ENCODE measurements at places on chromosomes 2 and 18.

GRCh38 chr18:3230401-3231334, 10.9 kb upstream of the MYOM1 start:
- no peak for DNase-seq

DNA sequence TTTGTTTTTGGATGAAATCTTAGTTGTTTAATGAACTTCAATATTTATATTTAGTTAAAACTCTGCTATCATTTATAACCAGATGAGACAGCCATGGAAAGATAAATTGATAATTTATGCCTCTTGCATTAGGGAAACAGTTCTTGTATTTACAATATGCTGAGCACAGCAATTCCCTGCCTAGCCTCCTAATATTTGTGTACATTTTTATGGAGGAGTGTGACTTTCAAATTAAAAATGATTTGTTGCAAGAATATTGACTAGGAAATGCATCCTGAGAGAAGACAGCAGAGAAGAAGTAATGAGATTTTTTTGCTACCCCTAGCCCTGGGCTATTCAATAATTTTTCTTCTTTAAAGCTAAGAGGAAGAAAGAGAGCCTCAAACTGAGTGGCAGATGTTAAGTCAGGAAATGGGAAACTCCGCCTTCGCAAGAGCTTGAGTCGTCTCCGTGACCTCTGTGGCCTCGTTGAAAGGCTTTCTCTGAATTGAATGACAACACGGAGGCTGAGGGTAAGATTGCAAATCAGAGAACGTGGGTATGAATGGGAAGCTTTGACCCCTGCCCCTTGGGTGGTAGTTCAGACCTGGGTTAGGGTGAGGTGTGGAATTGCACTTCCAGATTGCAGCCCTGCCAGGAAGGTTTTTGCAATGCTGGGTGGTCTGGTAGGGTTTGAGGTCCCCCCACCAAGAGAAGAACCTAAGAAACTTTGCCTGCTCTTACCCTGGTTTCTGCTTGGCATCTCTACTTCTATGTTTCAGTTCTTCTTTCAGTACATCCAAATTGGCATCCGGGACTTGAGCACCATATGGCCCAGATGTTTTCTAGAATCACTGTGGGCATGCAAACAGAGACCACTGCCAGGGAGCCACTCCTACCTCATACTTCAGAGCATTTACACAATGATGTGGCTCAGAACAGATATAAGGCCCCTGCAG, 210.3 kb upstream of the RBMS1 start:
- no peak for DNase-seq

DNA sequence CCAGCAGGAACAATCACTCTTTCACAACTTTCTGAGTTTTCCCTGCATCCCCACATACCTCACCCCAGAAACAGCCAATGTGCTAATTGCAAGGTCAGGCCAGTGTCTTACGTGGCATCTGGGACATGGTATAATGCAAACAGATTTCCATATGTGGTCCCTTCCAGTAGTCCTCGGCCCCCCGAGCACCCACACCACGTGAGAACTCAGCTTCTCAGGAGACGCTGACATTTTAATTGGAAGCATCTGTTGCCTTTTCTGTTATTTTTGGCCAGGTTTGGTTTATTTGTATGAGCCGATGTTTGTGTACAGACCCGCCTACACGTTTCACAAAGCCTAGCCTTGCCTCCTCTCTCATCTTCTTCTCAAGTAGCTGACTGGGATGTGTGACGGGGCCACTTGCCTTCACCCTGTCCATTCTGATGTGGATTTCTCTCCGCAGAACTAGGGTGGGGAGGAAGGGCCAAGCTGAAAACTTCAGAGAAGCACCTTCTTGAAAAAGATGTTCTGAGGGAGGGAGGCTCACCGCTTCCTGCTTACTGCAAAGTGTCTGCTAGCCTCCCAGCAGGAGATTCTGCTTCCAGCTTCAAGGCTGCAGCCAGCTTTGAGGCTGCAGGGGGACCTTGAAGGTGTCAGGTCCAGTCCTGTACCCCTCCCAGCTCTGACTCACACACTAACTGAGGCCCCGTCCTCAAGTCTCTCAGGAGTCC, 109.6 kb upstream of the SLC14A2 start:
- no peak for DNase-seq

- DNase-seq = no peak
Measured at GRCh38 chr18:55753643-55754263, 165.8 kb upstream of the TCF4 start.

GRCh38 chr2:3467654-3468053, 51.7 kb downstream of the ADI1 start:
- DNase-seq = no peak

DNA sequence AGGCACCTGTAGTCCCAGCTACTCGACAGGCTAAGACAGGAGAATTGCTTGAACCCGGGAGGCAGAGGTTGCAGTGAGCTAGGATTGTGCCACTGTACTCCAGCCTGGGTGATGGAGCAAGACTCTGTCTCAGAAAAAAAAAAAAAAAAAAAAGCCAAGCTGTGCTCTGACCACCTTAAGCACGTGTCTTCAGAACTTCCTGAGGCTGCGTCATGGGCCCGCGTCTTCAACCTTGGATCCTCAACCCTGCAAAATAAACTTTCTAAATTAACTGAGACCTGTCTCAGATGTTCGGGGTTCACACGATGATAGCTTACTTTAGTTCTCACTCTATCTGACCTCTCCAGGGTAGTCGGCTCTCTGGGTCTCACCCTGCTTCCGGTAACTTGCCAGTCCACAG, 65.8 kb upstream of the CABLES1 start:
- peak; percentile 18 for DNase-seq

DNA sequence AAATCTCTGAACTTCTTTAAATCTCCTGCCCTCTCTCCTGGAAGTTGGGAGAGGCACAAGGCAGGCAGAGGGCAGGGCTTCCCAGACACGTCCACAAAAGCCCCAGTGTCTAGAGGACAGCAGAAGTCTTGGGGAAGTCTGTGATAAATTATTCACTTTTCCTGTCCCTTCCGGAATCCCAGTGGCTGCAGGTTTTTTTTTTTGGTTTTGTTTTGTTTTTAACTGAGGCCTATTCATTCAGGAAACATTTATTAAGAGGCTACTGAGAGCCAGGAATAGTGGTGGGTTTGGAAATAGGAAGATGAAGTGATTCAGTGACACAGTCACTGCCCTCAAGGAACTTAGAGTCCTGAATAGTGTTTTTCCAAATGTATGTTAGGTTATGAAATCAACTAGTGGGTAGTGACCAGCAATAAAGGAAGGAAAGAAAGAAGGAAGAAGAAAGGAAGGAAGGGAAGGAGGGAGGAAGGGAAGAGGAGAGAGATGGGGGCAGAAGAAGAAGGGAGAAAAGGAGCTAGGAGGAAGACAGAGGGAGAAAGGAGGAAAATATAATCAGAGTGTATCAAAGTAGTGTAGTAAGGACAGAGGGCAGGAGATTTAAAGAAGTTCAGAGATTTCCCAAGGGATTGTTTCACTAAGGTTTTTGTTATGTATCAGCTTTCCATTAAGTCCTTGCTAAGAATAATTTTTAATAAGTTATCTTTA, 98.9 kb upstream of the ZFP36L2 start:
- no peak for DNase-seq

DNA sequence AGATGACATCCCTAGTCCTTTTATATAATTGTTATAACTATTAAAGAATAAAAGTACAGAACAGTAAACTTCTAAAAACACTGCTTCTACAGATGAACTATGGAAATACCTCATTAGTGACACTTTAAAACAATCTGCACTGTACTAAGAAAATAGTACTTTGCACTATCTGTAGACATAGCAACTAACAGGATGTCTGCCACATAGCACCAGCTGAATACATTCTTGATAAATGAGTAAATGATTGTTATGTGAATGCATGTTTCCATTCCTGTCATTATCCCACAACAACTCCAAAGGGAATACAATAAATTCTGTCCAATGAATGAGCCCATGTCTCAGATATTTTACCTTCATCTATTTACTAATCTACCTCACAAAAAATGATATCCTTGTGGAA, 115.3 kb upstream of the SLC35G4 start:
- DNase-seq = no peak

DNA sequence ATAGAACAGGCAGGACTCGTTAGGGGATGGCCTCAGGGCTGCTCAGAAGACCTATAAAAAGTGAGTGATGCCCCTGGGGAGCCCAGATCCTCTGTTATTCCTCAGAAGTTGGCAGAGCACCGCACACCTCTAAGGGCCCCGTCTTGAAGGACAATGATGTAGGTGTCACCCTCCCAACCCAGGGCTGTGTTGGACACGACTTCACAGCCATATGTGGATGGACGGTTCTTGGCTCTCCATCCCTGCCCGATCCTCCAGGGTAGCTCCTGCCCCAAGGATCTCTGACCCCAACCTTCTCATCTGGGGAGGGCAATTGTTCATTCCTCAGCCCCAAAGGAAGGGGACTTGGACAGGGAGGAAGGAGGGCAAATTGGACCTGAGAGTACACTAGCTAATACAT, 246.1 kb downstream of the DYSF start:
- DNase-seq = no peak

- no peak for DNase-seq
Measured at GRCh38 chr2:235064976-235065375, 113.2 kb downstream of the SH3BP4 start.

DNA sequence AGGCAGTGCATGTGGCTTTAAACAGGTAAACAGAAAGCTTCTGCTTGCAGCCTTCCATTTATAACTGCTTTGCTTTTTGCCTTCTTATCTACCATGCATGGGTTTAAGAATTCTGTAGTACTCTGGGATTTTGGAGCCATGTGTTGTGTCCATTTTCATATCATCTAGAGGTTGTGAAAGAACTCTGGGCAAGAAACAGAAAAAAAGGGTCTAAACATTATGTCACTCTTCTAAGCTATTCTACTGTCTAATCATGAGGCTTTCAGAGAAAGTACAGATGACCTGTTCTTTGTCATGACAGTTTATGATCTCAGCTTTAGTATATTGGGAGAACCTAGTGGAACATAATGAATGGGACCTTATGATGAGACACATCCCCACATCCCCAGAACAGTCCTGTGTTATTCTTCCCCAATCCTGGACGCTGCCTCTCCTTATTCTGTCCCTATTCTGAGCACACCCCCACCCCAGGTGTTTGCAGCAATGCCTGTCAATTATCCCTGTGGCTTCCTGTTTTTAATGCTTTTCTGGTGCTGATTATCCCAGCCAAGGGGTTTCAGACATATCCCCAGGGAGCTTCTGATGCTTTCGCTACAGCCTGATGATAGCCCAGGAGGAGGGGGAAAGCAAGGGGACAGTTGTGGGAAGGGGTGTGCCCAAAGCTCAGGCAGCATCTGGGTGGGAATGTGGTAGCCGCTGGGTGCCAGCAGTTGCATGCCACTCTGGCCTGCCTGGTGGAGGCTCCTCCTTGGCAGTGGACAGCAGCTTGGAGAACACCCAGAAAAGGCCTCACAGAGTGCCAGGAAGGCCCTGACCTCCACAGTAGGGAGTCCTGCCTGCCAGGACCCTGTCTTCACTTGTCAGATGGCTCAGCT, 169.5 kb upstream of the MAP3K20 start:
- peak; percentile 27 for DNase-seq

GRCh38 chr2:15058015-15058720, 425.7 kb downstream of the LRATD1 start:
- DNase-seq = no peak

DNA sequence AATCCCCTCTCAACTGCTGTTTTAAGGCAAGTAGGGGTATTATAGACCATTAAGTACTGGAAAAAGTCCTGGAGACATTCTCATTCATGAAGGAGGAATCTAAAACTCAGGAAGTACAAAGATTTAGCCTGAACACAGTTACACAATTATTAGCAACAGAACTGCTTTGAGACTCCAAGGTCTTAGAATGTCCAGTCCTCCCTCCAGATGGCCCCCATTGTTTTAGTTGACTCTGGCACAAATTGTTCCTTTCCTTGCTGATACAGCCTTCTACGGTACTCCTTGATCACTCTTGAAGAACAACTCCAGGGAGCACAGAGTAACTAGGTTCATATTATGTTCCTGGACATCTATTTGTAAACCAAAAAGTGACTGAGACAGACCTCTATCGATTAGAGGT, 210.1 kb upstream of the RND3 start:
- DNase-seq = no peak

- no peak for DNase-seq
Measured at GRCh38 chr2:33130544-33130943, 183.8 kb downstream of the LTBP1 start.

DNA sequence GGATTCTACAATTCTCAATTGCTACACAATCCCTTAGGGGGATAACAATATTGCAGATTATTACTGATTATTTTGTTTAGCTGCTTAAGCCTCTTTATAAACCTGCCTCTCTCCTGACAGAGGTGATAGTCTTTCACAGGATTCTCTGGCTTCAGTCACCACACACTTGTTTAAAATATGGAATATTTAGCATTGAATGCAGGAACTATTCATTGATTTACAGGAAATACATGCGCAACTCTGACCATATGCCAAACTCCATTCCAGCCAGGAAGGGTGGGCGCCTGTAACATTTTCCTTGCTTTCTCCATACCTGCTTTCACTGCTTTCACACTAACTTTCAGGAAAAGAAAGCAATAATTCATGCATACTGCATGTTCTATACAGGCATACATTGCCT, 44.8 kb upstream of the ARHGAP15 start:
- no peak for DNase-seq

DNA sequence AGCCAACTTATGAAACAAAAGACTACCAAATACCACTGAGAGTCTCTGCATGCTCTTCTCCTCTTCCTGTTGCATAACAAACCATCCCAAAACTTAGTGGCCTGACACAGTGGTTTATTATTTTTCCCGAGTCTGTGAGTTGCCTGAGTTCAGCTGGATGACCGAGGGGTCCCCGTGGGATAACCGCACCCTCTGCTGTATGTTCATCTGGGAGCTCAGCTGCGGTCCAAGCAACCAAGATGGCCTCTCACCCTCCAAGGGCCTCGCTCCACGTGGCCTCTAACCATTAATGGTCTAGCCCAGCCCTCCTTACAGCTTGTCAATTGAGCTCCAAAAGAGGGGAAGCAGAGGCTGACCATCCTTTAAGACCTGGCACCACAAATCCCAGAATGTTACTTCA, 17.1 kb downstream of the ITM2C start:
- no peak for DNase-seq

DNA sequence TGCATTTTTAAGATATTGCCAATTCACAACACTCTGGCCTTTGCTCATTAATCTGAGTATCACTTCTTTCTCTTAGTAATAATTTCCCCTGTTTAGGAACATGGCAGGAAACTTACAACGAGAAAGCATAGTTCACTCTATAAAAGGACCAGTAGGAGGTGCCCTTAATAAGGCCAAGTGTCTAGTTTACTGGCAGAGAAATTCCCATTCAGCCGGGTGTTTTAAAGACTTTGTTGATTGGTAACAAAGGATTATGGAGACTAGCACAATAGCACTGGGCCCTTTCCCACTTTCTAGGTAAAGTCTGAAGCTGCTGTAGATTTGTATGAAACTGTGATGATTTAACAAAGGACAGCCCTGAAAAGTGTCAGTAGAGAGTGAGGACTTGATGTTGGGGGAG, 3.1 kb downstream of the DCC start:
- no peak for DNase-seq

- DNase-seq = no peak
Measured at GRCh38 chr2:63819256-63819655, 22.4 kb upstream of the UGP2 start.

GRCh38 chr2:28547223-28547860, 51.5 kb downstream of the PLB1 start:
- no peak for DNase-seq

- peak; percentile 23 for DNase-seq
Measured at GRCh38 chr2:95158891-95159619, 593 bp downstream of the ZNF514 start.

All from C1 segment of cervical spinal cord (tissue), 14 donors.